ENCODE measurements at places on chromosomes 2 and 18.

DNA sequence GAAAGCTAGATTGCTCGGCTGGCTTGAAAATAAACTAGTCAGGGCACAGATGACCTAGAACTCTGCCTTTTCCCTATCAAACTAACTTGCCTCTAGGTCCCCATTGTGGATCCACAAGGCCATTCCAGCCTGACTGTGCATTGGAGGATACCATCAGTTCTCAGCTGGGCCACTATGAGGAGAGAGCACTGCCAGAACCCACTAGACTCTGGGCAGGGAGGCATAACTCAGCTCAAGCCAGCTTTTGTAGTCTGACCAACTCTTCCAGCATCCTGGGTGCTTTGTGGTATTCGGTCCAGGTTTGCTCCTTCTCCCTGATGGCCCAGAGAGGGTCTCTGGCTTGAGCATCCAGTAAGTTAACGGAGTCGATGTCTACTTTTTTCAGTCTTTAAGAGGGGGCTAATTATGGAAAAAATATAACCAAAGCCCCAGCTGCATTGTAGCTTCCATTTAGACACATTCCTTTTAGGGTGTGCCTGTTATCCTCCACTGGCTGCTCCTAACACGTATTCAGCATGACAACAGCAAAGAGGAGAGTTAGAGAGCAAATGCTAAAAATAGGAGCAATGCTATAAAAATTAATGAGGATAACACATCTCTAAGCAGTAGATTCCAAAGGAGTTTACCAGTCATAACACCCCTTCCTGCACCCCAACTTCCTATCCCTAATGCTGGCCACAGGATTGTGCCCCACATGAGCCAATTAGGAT lies 15.2 kb downstream of the GKN2 start:
- DNase-seq: no peak

GRCh38 chr2:119352357-119352756 lies 14.3 kb downstream of the C2orf76 start:
- no peak for DNase-seq

DNA sequence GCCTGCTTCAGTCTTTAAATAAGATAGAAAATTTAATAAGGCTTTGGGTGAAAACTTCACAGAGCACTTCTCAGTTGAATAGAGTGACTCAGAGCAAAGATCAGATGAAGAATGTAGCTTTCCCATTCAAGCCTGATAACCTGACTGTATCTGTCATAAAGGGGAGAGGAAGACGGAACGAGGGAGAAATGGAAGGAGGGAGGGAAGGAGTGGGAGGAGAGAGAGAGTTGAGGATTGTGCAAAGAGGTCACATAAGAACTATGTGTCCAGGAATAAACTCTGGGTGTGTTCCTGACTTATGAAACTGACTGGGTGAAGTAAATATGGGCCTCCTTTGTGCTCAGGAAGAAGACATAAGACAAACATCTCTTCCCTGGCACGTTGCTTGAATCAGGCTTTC lies 385.5 kb downstream of the LPIN1 start:
- DNase-seq: no peak

DNA sequence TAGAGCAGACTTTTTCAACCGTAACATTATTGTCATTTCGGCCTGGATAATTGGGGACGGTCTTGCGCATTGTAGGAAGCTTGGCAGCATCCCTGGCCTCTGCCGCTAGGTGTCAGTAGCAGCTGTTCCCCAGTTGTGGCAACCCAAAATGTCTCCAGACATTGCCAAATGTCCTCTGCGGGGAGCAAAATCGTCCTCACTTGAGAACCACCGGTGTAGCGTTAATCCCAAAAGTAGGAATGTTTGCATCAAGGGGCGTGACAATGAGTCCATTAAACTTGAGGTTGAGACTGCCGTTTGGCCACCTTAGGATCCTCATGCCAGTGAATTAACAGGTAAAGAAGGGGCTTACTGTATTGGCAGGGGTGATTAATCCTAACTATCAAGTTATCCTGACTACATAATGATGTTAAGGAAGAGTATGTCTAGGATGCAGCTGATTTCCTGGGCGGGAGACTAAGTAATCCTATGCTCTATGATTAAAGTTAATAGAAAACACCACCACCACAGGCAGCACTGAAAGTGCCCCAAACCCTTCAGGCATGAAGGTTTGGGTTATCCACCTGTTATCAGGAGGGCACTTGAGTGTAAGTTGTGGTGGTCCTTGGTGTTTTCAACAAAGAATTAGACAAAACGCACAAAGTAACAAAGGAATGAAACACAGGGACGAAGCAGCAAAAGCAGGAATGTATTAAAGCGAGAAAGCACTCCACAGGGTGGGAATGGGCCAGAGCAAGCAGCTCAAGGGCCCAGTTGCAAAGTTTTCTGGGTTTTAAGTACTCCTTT lies 4.9 kb upstream of the ZC3H8 start:
- DNase-seq: peak; percentile 86

DNA sequence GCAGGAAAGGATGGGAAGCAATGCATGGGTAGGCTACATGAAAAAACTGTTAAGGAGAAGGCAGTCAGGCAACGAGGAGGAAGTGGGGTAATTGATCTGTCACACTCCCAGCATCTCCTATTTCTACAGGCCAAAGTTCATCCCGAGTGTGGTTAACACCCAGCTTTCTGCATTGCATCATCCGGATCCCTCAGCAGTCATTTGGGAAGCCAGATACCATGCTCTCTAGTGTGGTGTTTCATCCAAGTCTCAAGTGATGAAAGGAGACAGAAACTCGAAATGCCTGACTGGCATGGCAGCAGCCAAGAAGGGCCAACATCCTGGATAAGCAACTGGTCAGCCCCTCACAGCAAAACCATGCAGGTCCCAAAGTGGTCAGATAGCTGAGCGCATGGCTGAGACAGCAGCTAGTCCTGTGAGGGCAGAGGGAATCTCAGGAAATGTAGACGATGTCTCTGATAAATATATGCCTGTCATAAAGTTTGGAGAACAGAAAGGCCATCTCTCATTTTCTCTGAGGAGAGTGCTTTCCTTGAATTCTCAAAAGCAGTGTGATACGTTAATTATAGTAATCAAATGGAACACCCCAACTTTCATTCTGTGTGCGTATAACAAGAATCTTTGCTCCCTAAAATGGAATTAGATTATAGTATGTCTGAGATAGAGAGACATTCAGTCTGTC lies 24.8 kb upstream of the HNRNPA3 start:
- DNase-seq: no peak

Measured in upper lobe of right lung (tissue), 1 donor.